GM12892 (cell line): ENCODE measurements at places on chromosomes 16 and 17.

GRCh38 chr16:4089811-4090301 lies 26.4 kb downstream of the ADCY9 start:
- DNase-seq, result no peak

- no peak for DNase-seq
Observed at GRCh38 chr16:88750854-88751253, 34.2 kb downstream of the PIEZO1 start.

- no peak for DNase-seq
Observed at GRCh38 chr17:29379084-29379991, 10.8 kb upstream of the TAOK1 start.

- DNase-seq, result no peak
Observed at GRCh38 chr17:6135236-6135635, 65.1 kb downstream of the WSCD1 start.

DNA sequence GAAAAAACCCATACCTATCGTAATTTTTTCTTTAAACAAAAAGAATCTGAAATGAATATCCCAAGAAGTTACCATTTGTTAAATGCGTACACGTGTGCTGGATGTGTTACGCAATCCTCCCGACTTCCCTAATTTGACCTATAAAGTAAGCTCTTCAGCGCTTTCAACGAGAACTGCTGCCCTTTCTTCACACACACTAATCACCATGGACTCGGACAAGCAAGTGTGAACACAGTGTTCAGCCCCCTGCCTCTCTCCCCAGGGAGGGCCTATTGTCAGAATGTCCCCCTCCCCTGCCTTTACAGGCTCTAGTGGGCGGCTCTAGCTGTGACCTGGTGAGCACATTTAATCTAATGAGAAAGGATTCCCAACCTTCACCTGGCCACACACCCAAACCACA lies 216.1 kb downstream of the CEP112 start:
- no peak for DNase-seq

DNA sequence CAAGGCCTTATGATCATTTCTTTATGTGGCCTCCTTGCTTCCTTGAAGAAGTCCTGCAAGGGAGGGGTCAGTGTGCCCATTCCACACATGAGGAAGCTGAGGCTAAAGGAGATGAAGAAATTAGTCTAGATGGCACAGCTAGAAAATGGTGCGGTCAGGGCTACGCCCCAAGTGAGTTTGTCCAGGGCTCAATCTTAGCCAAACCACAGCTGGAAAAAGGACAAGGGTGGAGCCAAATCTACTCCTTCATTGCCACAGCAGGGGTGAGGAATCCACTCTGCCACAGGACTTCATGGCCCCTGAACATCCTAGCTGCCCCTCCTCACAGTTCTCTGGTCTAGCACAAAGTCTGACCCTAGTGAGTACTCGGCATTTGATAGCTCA lies 16.2 kb downstream of the BEAN1 start:
- DNase-seq, result no peak

DNA sequence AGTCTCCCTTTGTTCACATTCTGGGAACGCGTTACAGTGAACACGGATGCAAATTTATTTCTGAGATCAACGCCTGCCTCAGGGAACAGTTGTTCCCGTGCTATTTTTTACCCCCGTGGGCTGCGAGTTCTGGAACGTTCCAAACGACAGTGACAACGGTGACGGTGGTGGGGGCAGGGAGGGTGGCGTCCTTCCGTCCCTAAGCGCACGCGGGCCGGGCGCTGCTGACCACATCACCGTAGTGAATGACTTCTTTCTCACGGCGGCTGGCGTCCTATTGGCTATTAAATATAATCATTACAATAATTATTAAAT lies 45.1 kb upstream of the SSTR5 start:
- DNase-seq, result no peak

GRCh38 chr16:64122177-64122576 lies 999.7 kb downstream of the CDH11 start:
- DNase-seq, result no peak

DNA sequence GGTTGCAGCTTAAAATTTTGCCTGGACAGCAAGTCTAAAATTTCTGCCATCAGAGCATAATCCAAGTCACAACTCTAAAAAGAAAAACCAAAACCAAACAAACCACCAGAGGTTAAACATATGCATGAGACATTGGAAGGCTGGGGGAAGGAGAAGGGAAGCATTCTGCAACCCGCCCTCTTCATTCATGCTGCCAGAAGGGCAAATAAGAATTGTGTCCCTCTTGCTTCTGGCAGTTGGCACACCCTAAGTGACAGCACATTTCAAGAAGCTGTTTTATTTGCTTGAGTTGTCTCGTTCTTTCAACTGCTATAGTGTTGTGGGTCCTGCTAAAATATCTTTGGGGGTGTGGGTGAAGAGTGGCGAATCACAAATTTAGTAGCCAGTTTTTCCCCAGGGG lies 99.6 kb downstream of the SKAP1 start:
- DNase-seq, result no peak

DNA sequence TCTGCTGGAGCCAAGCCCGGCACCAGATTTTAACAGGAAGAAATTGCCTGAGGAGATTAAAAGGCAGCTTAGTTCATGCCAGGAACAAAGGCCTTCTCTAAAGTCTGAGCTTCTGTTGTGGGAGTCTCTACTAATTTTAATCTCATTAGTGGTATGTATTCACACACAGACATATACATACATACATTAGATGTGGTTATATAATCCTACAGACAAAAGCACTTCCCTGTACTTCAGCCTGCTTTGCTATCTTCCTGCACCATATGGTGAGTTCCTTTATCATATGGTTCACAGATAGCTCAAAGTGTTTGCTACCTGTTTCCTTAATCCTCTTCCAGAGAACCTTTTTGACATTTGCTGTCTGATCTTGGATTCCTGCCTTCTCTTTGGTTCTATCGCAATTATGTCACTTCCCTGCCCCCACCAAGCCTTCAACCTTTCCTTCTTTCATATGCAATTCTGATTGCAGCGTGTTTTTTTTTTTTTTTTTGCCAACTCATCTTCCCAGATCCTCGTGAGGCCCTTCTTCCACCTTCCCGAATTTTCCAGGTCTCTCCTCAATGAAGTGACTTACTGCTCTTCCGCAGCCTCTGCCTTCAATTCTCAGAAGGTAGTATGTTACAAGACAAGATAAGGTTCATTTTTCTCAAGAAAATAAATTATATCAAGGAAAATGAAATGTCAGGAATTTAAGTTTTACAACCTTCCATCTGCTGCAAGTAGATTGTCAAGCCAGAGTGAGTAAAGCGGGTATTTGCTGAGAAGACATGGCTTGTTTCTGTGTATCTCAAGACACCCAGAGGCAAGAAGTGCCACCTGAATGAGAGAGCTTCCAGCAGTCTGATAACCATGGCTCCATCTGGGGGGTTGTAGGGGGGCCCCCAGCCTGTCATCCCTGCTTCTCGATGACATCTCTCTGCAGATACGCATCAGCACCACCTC lies 120.2 kb upstream of the CACNG3 start:
- DNase-seq, result no peak

DNA sequence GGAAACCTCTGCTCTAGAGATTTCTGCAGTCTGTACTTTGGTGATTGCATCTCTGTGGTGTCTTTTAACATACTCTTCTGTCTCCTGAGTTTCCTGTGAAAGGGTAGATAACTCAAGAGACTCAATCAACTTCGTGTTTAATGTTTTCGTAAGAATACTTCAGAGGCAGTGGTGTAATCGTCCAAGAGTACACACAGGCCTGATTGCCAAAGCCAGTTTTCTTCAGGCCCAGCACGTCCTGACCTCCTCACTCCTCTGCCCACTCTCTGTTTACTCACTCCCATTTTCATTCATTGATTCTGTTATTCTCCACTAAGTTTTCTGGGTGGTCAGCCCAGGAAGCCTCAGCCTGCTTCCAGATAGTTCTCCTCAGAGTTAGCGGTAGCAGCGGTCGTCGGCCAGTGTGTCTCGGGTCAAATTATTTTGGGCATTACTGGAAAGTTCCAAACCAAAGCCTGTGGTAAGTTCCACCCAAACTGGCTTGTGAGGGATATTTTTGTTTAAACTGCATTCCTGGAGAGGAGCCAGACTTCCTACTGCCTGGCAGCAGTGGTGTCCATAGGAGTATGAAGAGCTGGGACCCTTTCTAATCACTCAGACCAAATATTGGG lies 293.2 kb downstream of the WWOX start:
- no peak for DNase-seq

DNA sequence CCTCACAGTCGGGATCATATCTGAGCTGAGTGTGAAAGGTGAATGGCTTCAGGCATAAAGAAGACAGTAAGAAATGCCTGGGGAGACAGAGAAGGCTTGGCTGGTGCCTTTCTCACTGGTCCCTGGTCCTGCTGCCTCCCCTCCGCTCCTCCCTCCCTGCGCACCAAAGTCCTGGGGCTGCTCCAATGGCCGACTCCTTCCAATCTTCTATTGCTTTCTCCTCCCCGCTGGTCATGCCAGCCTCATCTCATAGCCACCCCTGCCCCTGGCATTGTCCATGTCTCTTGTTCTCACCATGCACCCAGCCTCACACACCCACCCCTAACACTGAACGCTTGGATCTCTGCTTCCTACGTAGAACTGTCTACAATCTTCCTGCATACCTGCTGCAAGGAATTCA lies 18.0 kb downstream of the TLE7 start:
- DNase-seq, result no peak

GRCh38 chr17:43042025-43042628 lies 17.1 kb downstream of the RND2 start:
- no peak for DNase-seq

DNA sequence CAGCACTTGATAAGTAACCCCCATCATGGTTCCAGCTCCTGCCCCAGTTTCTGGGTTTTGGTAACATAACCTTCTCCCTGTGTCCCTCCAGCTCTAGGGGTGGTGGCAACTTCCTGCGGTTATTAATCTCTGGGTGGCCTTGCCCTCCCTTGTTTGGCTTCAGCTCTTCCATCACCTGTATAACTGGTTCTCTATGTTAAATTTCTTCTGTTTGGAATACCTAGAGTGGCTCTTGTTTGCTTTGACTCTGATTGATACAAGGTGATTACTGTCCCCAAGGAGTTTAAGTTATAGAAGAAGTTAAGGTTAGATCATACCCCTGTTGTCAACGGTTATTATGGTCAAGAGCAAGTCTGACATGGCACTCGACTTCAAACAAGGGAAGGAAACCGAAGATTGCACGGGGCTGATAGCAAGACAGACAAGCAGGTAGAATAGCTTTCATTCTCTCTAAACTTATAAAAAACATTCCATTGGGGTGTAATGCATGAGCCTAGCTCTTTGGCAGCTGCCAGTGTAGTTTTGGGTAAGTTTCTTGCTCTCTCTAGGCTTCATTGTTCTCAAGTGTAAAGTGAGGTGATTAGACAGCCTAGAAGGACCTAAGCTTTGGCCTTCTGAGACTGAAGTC lies 11.0 kb upstream of the CCR7 start:
- DNase-seq, result no peak

DNA sequence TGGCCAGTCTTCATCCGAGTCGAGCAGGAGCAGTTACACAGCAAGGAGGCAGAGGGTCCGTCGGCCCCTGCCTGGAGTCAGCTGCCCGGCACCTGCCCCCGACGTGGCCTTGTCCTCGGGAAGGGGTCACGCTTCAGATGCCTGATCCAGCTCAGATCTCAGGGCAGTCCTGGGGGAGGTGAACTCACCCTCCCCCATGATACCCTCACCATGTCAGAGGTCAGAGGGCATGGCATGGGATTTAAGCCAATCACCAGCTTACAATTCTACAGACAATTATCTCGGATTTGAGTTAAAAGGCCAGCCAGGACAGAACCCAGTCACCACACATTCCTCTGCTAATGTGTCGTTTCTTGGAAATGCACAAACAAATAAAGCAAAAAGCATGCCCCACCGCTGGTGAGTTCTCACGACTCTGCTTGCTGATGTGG lies 211.3 kb downstream of the FOXL1 start:
- no peak for DNase-seq

DNA sequence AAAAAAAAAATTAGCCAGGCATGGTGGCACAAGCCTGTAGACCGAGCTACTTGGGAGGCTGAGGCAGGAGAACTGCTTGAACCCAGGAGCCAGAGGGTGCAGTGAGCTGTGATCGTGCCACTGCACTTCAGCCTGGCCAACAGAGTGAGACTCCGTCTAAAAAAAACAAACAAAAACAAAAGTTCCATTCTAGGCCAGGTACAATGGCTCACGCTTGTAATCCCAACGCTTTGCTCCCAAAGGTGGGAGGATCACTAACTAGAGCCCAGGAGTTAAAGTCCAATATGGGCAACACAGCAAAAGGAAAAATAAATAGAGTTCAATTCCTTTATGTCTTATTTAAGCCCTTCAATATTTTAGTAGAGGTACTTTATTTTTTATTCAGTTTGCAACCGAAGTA lies 47.5 kb downstream of the CNOT1 start:
- no peak for DNase-seq

GRCh38 chr16:89966756-89967155 lies 18.2 kb downstream of the DEF8 start:
- DNase-seq, result no peak

GRCh38 chr16:31439519-31439918 lies 3.1 kb downstream of the ZNF843 start:
- no peak for DNase-seq

- DNase-seq, result no peak
Observed at GRCh38 chr17:19574956-19575355, 41.3 kb downstream of the SLC47A1 start.

GRCh38 chr17:15431196-15431595 lies 36.2 kb downstream of the CDRT4 start:
- DNase-seq, result no peak

DNA sequence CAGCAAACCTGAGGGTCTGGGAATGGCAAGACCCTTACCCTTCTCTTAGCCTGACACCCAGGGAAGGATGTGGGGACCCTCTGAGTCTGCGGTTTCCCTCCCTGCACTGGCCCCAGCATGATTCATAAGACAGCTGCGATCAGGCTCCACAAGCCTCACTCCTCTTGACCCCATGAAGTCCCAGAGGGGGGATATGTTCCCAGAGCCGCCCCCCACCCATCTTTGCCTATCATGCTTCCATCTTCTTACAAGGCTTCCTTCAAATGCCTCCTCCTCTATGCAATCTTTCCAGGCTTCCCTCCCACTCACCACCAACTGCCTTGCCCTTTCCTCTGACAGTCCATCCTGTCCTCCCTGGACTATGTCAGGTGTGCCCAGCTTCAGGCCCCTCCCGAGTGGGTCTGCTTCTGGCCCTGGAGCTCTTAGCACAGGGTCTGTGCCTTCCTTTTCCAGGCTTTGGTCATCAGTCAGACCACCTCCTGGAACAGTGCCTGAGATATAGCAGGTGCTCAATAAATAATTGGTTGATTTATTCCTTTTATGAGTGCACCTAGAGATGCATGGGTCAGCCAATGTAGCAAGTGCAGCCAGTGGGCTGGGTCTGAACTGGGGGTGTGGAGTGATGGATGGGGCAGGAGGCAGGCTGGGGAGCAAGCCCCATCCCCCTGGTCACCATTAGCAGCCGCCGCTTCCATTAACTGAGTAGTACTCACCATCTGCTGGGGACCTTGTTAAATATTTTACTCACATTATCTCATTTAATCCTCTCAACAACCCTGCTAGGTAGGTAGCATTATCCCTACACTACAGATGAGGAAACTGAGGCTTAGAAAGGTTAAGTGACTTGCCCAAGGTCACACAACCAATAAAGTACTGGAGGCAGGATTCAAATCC lies 8.4 kb downstream of the DLX3 start:
- DNase-seq, result no peak
